ENCODE measurements at places on chromosomes 12 and 14. TPM values are rescaled to one million over a fixed set of nuclear protein-coding genes. Genes with fewer than 3 reads are reported as not detected.
A peak's percentile ranks its signal among the peaks of the same experiment; 100 is the strongest.

GRCh38 chr14:102554821-102555819, 37.3 kb upstream of the RCOR1 start:
- peak; percentile 95 for DNase-seq
- no peaks in the 10 kb centered on the region for H3K36me3 ChIP-seq
- H3K27me3 ChIP-seq: no peaks in the 10 kb centered on the region
- peak overlapping the region; percentile 66 for H3K27ac ChIP-seq
- H3K4me3 ChIP-seq: peak overlapping the region; percentile 76

The DEPDC4 gene
- 9.4 TPM for polyA plus RNA-seq

The GATC gene
- polyA plus RNA-seq: 20.1 TPM

The SERPINA9 gene
- not detected for polyA plus RNA-seq

DNA sequence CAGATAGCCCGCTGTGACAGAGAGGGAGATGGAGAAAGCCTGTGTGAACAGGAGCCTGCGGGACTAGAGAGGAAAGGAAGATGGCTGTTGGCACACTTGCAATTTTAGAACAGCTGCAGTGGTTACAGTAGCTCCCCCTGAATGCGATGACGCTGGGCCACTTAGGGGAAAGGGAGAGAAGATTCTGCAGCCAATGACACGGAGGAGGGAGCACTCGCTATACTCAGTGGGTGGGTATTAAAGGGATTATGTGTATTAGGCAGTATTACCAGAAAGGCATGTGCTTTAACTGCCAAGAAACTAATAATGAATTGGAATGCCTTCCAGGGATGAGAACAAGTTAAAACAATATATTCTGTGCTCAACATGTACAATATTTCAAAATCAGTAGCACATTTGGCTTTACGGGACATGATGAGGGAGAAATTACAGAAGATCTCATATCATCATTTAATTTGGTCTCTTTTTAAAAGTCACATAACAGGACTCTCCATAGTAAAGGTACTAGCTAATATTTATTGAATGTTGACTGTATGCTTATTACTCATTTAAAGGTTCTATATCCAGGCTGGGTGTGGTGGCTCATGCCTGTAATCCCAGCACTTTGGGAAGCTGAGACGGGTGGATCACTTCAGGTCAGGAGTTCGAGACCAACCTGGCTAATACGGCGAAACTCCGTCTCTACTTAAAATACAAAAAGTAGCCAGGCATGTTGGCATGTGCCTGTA, 35.9 kb upstream of the FOS start:
- no peaks in the 10 kb centered on the region for H3K27me3 ChIP-seq
- H3K36me3 ChIP-seq: no peaks in the 10 kb centered on the region
- DNase-seq: no peak
- no peak overlapping the region for H3K27ac ChIP-seq

The PTGR2 gene
- polyA plus RNA-seq: 25.4 TPM

DNA sequence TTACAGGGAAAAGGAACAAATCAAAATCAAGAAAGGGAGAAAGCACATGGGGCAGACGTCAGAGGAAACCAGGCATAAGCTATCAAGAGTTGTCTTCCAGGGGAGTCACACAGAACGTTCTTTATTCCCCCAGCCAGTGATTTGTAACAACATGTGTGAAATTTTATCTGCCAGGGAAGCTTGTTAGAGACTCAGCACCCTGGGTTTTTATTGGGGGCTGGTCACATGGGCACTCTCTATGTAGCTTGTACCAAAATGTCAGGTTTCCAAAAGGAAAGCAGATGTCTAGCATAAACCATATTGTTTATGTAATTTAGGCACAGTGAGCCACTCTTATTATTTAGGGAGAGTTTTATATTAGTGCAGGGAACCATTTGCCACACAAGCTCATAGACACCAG, 440.4 kb upstream of the DCN start:
- H3K4me1 ChIP-seq: no peaks in the 10 kb centered on the region
- H3K4me3 ChIP-seq: no peak overlapping the region
- no peak for DNase-seq
- H3K36me3 ChIP-seq: no peaks in the 10 kb centered on the region
- no peak overlapping the region for H3K27ac ChIP-seq

DNA sequence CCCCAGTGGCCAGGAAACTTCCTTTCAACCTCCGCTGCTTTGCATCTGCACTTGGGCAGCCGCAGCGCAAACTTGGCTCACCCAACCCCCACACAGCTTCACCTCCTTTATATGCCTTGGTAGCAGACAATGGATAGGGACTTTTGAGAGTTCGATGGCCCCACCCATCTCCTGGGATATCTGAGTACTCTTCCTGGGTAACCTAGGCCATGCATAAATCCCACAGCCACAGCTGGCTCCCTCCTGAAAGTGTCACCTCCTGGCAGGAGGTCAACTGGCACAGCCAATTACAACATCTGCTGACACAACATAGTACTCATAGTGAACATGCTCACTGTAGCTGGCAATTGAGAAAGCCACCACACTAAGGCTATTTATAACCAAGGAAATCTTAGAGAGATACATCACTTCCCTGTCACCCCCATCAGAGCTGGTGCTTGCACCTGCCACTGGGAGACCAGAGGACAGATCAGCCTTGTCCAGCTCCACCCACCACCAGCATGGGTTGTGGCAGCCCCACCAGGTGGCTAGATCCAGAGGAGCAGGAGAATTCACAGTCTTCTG, 410.0 kb downstream of the SYT1 start:
- H3K4me3 ChIP-seq: no peak overlapping the region
- peaks cover 7% of the 10 kb centered on the region for H3K4me1 ChIP-seq
- no peak overlapping the region for H3K27ac ChIP-seq
- no peaks in the 10 kb centered on the region for H3K27me3 ChIP-seq

DNA sequence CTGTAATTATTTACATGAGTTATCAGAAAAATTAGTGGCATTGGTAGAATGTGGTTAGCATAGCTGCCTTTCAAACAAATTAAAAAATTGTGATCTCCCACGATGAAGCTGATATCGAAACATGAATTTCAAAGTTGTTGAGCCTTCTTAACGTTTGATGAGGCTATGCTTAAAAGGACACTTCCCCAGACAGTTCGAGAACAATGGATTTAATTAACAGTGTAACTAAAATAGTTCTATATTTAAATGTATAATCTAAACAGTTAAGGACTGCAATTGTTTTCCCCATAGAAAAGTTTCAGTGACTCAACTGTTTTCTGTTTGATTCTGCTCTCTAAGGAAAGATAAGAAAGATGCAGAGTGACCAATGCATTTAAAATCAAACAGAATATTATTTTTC, 1.6 kb downstream of the CLEC2B start:
- no peak for DNase-seq
- H3K4me3 ChIP-seq: no peak overlapping the region
- H3K27ac ChIP-seq: no peak overlapping the region
- H3K4me1 ChIP-seq: peaks cover 19% of the 10 kb centered on the region
- H3K27me3 ChIP-seq: no peaks in the 10 kb centered on the region

- H3K27me3 ChIP-seq: no peaks in the 10 kb centered on the region
- no peak overlapping the region for H3K27ac ChIP-seq
- H3K4me3 ChIP-seq: no peak overlapping the region
- peaks cover 27% of the 10 kb centered on the region for H3K4me1 ChIP-seq
These were observed 43.9 kb upstream of the PLEKHG6 start for GRCh38 chr12:6266541-6266966.

DNA sequence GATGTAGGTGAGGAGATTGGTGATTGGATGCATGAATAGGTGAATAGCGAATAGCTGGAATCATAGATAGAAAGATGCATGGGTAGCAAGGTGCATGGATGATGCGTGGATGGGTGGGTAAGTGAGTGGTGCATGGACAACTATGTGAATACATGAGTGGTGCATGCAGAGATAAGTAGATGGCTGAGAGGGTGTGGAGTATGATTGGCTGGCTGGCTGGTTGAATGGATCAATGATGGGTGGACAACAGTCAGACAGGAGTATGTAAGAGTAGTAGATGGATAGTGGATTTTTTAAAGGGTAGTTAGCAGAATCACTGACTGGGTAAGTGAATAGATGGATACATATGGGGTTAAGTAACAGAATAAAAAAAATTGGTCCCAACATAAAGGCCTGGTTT, 33.9 kb downstream of the SERPINA3 start:
- H3K36me3 ChIP-seq: no peaks in the 10 kb centered on the region
- H3K27me3 ChIP-seq: no peaks in the 10 kb centered on the region
- H3K4me3 ChIP-seq: no peak overlapping the region
- no peak overlapping the region for H3K27ac ChIP-seq

The NID2 gene
- 2.7 TPM for polyA plus RNA-seq
